ENCODE measurements at places on chromosomes 3 and 15.
A peak's percentile ranks its signal among the peaks of the same experiment; 100 is the strongest.

- DNase-seq: peak; percentile 60
These were observed 19.6 kb downstream of the HEMK1 start for GRCh38 chr3:50588759-50589433.

- no peak for DNase-seq
These were observed 130.9 kb upstream of the SATB1 start for GRCh38 chr3:18556001-18556408.

DNA sequence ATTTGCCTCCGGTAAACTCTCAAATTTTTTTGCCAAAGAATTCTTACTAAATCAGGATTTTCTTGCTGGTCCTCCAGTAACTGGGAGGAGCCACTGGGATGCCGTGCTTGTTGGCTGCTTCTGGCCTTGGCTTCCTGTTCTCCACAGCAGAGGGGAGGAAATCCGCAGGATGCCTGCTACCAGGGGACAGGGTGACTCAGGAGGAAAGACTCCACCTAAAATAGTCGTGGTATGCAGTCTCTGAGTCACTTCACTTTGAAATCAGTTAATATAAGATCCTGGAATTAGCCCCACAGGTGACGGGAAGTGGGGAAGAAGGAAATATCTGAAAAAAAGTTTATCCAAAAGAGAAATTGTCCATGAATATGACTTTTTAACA is 6.5 kb upstream of the TM4SF18 start:
- peak; percentile 95 for DNase-seq

GRCh38 chr15:93173369-93173768 is 84.4 kb upstream of the RGMA start:
- DNase-seq: peak; percentile 60

DNA sequence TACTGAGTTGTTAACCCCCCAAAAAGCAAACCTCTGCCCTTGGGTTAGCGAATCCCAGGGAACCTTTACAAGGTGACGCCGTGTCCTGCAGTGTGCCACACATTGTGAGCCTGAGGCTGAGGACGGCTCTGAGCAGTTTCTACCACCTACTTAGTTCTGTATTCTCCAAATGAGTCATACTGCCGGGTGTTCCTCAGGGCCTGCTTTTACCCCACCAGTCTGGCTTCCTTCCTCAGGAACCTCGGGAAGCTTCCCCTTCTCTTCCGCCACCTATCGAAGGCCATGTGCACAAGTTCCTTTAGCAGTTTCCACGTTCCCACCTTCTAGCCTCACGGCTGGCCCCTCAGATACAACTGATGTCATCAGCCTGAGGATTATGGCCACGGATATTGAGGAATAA is 384.0 kb upstream of the TPM1 start:
- DNase-seq: peak; percentile 47

DNA sequence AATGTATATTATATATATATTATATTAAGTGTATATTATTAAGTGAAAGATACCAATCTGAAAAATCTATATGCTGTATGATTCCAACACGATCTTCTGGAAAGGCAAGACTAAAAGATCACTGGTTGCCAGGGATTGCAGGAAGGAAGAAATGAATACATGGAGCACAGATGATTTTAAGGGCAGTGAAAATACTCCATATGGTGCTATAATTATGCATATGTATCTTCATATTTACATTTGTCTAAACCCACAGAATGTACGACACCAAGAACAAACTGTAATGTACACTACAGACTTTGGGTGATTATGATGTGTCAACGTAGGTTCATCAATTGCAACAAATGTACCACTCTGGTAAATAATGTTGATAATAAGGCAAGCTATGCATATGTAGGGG is 194.7 kb upstream of the MME start:
- peak; percentile 19 for DNase-seq

DNA sequence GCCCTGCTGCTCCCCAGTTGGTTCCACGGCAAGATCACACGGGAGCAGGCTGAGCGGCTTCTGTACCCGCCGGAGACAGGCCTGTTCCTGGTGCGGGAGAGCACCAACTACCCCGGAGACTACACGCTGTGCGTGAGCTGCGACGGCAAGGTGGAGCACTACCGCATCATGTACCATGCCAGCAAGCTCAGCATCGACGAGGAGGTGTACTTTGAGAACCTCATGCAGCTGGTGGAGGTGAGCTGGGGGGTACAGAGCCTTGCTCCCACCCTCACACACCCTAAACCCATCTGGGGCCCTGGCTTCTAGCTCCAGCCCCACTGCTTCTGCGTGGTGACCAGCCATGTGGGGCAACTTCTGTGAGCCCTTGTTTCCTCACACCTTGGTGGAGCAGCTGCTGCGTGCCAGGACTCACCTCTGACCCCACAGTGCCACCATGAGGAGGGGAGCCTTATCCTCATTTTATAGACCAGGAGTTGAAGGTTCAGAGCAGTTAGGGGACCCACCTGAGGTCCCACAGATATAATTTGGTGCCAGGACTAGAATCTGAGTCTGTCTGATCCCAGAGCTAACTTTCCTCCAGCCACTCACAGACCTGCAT is 13.3 kb upstream of the LMAN1L start:
- no peak for DNase-seq

DNA sequence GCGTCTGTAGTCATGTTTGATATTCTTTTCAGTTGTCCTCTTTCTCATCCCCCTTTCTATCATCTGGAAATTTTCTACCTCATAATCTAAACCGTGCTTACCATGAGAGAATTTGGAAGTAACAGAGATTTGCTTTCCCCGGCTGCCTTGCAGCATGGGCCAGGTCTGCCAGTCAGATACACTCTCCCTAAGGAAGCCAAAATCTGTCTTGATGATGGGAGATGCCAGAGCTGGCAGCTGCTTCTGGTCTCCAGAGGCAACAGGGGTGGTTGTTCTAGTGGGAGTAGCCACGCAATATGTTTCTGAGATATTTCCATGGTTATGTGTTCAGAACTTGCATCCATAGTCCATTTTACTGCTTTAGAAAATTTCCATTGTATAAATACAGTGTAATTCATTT is 218.9 kb upstream of the RORA start:
- no peak for DNase-seq

GRCh38 chr15:89910891-89911626 is 1.7 kb downstream of the ARPIN start:
- no peak for DNase-seq

- peak; percentile 100 for DNase-seq
These were observed at the start of the genes GTF2E1 and RABL3 for GRCh38 chr3:120742198-120742848. TSS of gene GTF2E1 (plus strand) at chr3:120742744. CDS start at chr3:120750553, 7,809 bp downstream. TSS of gene RABL3 (minus strand) at chr3:120742516. CDS start at chr3:120742507, 9 bp downstream.

GRCh38 chr3:106957029-106957428 is 420.2 kb upstream of the CCDC54 start:
- DNase-seq: peak; percentile 30

DNA sequence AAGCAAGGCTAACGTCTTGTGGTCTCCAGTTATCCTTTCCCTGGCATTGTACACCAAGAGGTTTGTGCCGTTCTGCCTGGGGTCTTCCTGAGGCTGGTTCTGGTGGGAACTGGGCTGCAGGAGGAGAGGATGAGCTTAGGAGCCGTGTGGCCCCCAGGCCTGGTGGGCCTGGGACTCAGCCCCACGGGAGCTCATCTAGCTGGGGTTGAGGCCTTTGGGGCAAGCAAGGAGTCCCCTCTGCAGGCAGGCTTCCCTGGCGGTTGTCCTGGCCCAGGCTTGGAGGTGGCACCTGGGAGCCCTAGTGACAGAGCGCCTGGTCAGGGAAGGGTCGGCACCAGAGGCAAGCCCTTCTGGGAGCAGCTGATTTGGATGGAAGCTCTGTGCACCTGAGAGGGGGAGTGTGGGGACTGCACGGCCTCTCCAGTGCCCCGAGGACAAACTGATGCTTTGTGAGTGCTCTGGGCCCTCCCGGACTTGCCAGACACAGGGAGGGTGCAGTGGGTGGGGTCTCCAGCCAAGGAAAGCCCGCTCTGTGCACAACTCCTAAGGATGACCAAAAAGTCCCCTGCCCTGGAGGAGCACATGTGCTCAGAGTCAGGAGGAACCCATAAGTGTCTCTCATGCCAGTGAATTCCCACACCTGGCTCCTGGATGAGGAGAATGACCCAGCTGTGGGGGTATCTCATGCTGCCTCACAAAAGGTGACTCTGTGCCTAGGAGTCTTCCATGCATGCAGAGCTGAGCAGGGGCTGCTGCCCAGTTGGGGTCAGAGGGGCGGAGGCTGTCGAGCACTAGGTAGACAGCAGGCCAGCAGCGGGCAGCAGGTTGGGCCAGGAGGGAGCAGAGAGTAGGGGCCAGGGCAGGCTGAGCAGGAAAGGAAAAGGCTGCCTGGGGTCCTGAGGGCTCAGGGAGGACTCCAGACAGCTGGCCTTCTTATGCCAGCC is 2.7 kb downstream of the PAK6 start:
- DNase-seq: no peak

GRCh38 chr3:166388321-166388720 is 551.1 kb upstream of the BCHE start:
- no peak for DNase-seq

GRCh38 chr3:177335728-177336127 is 138.4 kb upstream of the TBL1XR1 start:
- peak; percentile 48 for DNase-seq

- no peak for DNase-seq
These were observed 310.1 kb downstream of the THSD4 start for GRCh38 chr15:71425388-71425787.

DNA sequence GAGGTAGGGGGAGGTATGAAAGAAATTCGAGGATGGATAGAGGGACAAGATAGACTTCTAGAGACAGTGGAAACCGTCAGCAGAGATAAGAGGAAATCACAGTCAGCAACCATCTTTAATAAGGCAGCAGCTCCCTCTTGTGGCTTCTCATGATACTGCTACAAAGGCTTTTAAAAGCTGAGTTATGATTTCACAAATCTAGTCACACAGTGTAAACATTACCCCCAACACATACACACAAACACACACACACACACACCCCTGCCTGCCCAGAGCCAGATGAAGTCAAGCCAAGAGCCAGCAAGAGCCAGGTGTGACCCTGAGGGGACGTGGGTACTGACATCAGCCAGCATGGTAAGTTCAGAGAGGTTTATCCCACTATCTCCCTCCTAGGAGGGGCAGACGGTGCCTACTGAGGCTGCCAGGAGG is 18.9 kb upstream of the TGM5 start:
- DNase-seq: peak; percentile 72

DNA sequence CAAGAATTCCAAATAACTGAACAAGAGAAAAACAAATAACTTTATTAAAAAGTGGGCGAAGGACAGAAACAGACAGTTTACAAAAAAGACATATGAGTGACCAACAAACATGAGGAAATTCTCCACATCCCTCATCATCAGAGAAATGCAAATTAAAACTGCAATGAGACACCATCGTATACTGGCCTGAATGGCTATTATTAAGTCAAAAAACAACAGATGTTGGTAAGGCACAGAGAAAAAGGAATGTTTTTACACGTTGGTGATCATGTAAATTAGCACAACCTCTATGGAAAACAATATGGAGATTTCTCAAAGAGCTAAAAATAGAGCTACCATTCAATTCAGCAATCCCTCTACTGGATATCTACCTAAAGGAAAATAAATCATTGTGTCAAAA is 1260.4 kb upstream of the ALCAM start:
- DNase-seq: no peak

DNA sequence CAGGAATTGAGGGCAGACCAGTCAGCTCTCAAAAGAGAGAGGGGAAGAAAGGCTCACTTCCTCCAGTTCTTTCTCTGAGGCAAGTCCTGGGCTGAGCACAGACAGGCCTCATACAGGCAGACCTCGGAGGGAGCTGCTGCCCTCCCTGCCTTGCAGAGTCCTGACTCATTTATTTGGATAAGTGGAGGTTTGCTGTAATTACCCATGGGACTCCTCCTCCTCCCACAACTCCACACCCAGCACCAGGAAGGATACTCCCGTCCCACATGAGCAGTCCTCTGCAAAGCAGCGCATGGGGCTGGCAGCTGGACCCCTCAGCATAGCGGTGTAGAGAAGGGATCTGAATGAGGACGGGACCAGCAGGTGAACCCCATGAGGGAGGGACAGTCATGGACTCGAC is 13.4 kb upstream of the SCN10A start:
- DNase-seq: peak; percentile 91

DNA sequence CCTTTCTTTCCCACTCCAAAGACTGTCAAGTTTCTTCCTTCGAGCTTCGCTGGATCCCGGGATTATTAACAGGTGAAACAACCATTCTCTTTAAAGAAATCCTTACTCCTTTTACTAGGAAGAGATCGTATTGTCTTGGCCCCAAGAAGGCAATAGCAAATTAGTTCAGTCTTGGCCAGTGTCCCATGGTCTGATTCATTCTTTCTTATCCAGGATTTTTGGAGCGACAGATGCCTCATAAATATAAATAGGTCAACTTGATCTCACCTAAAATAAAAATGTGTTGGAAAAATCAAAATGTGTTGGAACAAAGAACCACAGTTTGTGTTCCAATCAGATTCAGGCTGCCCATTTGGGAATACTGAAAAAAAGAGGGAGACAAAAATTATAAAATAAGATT is 140.1 kb upstream of the TMEM108 start:
- no peak for DNase-seq

DNA sequence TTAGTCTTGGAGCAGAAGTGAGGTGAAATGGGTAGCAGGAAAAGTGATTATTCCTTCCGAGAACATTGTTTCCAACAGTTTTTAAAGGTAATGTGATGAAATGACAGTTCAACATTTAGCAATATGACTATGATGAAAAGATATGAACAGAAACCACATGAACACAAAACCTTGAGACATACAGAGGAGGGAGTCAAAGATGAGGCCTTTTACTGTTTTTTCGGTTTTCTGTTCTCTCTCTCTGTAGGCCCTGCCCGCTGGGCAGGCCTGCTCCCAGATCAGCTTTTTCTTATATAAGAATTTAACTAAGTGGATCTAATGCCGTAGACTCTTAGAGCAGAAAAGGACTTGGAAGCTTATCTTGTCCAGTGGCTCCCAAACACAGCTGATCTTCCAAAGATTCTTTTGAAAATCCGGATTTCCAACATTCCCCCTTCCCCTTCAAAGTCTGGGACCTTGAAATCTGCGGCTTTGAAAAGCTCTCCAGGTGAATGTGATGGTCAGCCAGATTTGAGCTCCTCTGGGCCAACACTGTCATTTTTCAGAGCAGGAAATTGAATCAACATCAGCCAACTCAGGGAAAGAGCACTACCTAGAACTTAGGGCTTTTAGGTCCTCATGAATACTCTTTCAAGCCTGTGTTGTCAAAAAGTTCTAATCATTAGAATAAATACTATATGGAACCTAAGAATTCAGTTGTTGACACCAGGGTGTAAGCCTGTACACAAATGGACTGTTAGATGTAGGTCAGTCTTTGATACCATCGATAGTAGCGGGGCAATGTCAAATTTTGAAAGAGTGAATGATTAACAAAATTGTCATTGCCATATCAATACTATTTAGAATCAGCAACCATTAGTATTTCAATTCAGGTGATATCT is 372.7 kb downstream of the SHQ1 start:
- peak; percentile 26 for DNase-seq

DNA sequence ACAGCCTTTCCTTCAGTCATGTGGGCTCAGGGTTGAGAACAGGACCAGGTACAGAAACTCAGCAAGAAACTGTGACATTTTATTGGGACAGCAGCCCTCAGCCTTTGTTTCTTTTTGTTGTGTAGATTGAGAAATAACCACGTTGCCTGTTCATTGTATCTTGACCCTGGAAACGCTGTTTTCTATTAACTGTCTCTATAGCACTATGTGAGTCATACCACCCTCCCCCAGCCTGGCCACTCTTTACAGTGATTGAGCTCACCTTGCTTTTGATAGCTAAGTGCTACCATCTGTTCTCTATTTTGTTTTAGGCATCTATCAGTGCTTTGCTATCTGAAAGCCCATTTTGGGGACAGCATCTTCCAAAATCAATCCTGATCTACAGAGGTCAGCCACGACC is 127.9 kb downstream of the CD47 start:
- DNase-seq: peak; percentile 87

Measured in fibroblast of mammary gland (primary cell).